ENCODE measurements at places on chromosomes 5 and 9.

DNA sequence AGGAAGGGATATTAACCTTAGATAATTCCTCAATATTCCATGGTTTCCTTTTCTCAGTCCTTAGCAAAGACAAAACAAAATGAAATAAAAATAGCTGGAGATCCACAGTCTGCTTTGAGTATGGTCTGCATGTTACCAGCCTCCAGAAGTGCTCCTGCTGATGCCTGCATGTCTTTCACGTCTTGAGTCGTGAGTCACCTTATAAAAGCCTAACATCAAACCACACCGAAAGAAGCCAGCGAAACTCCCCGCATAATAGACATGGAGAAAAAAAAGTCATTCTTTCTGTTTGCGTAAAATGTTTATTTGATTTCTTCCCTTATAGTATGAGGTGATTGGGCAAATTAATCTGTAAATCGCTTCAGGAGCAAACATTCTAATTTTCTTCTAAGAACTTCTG is 380.5 kb downstream of the SLCO4C1 start:
- DNase-seq, result peak; percentile 10

GRCh38 chr9:35681341-35682002 is 7.7 kb downstream of the CA9 start:
- no peak for DNase-seq

GRCh38 chr5:138942861-138943260 is 67.7 kb upstream of the LRRTM2 start:
- DNase-seq, result no peak

DNA sequence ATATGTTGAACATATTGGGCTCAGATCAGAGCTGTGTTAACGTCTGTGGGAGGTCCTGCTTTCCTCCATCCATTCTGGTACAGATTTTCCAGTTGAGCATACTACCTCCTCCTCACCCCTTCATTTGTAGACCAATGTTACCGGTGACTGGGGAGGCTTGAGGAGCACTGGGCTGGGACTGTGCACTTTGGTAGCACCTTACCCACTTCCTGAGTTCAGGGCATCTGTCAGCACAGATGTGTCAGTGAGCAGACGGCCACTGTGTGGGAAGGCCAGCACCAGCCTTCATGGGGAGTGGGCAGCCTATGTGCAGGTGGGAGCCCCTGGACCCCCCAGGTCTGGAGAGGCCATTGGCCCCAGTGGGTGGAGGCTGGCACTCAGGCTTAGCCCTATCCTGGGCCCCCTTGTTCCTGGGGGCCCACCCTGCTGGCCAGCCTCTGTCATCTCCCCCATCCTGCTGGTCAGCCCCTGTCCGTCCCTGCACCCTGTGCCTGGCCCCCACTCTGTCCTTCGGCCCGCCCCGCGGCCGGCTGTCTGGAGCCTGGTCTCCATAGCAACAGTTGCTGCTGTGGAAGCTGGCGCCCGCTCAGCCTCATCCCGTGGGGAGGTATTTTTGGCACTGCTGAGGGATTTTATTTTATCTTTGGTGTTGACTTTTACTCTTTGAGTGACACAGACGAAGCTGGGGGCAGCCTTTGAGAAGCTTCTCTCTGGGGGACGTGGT is 21.3 kb downstream of the WNK2 start:
- DNase-seq, result no peak

- DNase-seq, result no peak
Measured at GRCh38 chr5:131323378-131323777, 59.5 kb downstream of the CDC42SE2 start.

GRCh38 chr5:157546456-157547100 is 29.0 kb downstream of the ADAM19 start:
- DNase-seq, result no peak

GRCh38 chr9:7243838-7244237 is 486.1 kb downstream of the KDM4C start:
- no peak for DNase-seq

DNA sequence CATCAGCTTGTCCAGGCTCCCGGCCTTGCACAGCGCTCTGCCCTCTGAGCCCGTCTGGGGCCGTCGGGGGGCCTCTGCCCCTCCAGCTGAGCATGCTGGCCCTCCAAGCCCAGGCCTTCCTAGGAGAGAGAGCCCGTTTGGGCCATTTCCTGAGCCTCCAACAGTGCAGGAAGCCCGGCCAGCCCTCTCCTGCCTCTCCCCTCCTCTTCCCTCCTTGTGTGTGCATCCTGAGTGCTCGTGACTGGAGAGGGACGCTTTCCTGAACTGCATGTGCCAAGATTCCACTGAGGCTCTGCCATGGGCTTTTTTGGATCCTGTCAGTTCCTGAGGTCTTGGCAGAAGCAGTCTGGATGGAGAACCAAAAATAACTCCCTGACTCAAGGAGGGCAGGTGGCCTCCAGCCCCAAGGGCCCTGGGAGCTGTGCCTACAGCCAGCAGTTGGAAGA is 15.6 kb downstream of the OLFM1 start:
- DNase-seq, result no peak

Data from trophoblast cell (in vitro differentiated cells and primary cell).